Fibroblast of the aortic adventitia (primary cell): ENCODE measurements at places on chromosomes 3 and 15. TPM values are rescaled to one million over a fixed set of nuclear protein-coding genes. Genes with fewer than 3 reads are reported as not detected.

The MNS1 gene
- total RNA-seq: 3.8 and 7.0 TPM in 2 replicates

The NPHP3 gene
- total RNA-seq: 33.2 and 48.9 TPM in 2 replicates

The KCNMB3 gene
- total RNA-seq: 0.08 and 2.2 TPM in 2 replicates

The GRK7 gene
- total RNA-seq: not detected in 2 replicates

The MASP1 gene
- total RNA-seq: 4.8 and 19.2 TPM in 2 replicates

The ACOX2 gene
- 19.2 and 29.5 TPM in 2 replicates for total RNA-seq

The PRSS50 gene
- not detected in 2 replicates for total RNA-seq

The GP9 gene
- total RNA-seq: not detected in 2 replicates

The SYNM gene
- 3.4 and 6.2 TPM in 2 replicates for total RNA-seq

The CNTN6 gene
- 1.3 TPM in 1 of 2 replicates, not detected in the other for total RNA-seq

The RBPMS2 gene
- 0.09 TPM in 1 of 2 replicates, not detected in the other for total RNA-seq

The SLMAP gene
- 44.1 and 78.4 TPM in 2 replicates for total RNA-seq

The FSD2 gene
- not detected in 2 replicates for total RNA-seq

The LTK gene
- total RNA-seq: under 0.01 TPM in 1 of 2 replicates, not detected in the other

The HCLS1 gene
- total RNA-seq: 2.7 and 7.5 TPM in 2 replicates

The HRG gene
- not detected in 2 replicates for total RNA-seq

The ZNF621 gene
- 13.0 and 21.8 TPM in 2 replicates for total RNA-seq

The FAM107A gene
- 0.54 TPM in 1 of 2 replicates, not detected in the other for total RNA-seq

The MCF2L2 gene
- total RNA-seq: 0.09 TPM in 1 of 2 replicates, not detected in the other

The ARGFX gene
- total RNA-seq: not detected in 2 replicates

The ACKR2 gene
- total RNA-seq: under 0.01 and 0.41 TPM in 2 replicates

The TMEM207 gene
- not detected in 2 replicates for total RNA-seq

The PML gene
- total RNA-seq: 29.3 and 31.9 TPM in 2 replicates

The KBTBD12 gene
- total RNA-seq: under 0.01 TPM in 1 of 2 replicates, not detected in the other

The IL17RC gene
- total RNA-seq: 47.9 and 52.2 TPM in 2 replicates

The PLA2G4B gene
- 0.49 and 0.54 TPM in 2 replicates for total RNA-seq

The KIF15 gene
- total RNA-seq: 0.98 and 17.1 TPM in 2 replicates

The ERICH6 gene
- total RNA-seq: 0.18 and 0.41 TPM in 2 replicates

The MORC1 gene
- total RNA-seq: not detected in 2 replicates

The HYAL1 gene
- 0.90 TPM in 1 of 2 replicates, not detected in the other for total RNA-seq

The CHL1 gene
- total RNA-seq: 0.16 and 0.63 TPM in 2 replicates

The PCLAF gene
- 6.6 and 56.7 TPM in 2 replicates for total RNA-seq

The DCBLD2 gene
- total RNA-seq: 124 and 370 TPM in 2 replicates

The ATP8B4 gene
- total RNA-seq: 0.99 and 1.1 TPM in 2 replicates

The HCN4 gene
- total RNA-seq: not detected in 2 replicates

The FBXL22 gene
- 0.54 and 0.65 TPM in 2 replicates for total RNA-seq

The MCCC1 gene
- total RNA-seq: 23.7 and 38.2 TPM in 2 replicates

The C2CD4A gene
- total RNA-seq: not detected in 2 replicates

The TMCO5A gene
- 0.49 TPM in 1 of 2 replicates, not detected in the other for total RNA-seq

The SAMD7 gene
- total RNA-seq: not detected in 2 replicates

The ITGA11 gene
- total RNA-seq: 81.1 and 105 TPM in 2 replicates

The IQCH gene
- 0.74 and 3.6 TPM in 2 replicates for total RNA-seq

The GOLGA8J gene
- not detected in 2 replicates for total RNA-seq

The RTP3 gene
- not detected in 2 replicates for total RNA-seq

The RPS27L gene
- 92.0 and 193 TPM in 2 replicates for total RNA-seq
